Stimulated activated CD8-positive, alpha-beta memory T cell treated with anti-CD3 and anti-CD28 coated beads, Interleukin-15, amount 100 ng/mL, for 4 hours (primary cell): ENCODE measurements at places on chromosomes 6 and 20.

GRCh38 chr6:28929887-28930620 lies 6.3 kb upstream of the TRIM27 start:
- DNase-seq, result no peak

GRCh38 chr20:55333798-55334197 lies 671.5 kb downstream of the CBLN4 start:
- no peak for DNase-seq

DNA sequence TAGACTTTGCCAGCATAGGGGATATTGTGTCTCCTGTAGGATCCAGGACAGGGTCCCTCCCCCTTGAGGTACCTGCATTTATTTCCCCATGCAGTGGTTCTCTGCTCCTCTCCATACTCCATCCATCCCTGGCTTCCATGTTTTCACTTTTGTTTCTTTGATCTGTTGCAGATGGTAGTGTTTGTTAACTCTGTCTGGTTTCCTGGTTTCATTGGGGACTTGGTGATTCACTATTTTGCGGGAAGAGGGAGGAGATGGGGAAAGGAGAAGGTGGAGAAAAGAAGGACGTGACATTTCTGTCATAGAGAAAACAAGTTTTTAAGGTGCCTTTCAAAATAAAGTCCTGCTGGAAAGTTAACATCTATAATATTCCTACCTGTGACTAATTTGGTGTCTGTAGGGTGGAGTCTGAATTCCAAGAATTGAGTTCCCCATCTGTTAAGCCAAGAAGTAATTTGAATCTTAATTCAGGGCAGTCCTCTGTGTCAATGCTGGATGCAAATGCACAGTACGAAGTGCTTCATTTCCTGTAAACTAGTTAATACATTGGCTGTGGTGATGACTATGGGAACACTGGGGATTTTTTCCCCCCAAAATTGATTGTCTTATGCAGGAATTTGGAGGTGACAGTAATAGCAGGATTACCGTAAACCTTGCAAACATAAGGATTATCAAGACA lies 6.9 kb upstream of the RNF144B start:
- no peak for DNase-seq

GRCh38 chr6:136317971-136318370 lies 28.3 kb upstream of the BCLAF1 start:
- DNase-seq, result no peak

GRCh38 chr20:41335591-41335990 lies 5.0 kb upstream of the LPIN3 start:
- DNase-seq, result no peak

DNA sequence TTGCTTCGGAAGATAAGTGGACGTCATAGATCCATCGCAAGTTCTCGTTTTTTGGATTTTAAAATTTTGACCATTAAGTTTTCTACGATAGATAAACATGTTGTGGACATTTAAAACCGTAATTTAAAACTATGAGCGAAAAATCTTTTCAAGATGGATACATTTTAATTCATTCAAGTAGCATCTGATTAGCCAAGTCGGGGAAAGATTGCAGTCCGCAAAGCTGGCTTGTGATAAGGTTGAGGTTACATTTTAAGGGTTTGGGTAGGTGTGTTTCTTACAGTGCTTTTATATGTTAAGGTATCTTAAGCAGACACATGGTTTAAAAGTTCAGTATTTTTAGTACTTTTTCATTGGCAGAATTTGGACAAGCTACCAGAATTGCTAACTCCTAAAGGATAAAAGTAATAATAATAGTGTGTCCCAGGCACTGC lies 1.2 kb downstream of the WTAP start:
- no peak for DNase-seq

GRCh38 chr6:49826743-49827406 lies 39.5 kb downstream of the CRISP1 start:
- no peak for DNase-seq

- DNase-seq, result no peak
Measured at GRCh38 chr6:118249680-118250079, 298.4 kb upstream of the PLN start.

DNA sequence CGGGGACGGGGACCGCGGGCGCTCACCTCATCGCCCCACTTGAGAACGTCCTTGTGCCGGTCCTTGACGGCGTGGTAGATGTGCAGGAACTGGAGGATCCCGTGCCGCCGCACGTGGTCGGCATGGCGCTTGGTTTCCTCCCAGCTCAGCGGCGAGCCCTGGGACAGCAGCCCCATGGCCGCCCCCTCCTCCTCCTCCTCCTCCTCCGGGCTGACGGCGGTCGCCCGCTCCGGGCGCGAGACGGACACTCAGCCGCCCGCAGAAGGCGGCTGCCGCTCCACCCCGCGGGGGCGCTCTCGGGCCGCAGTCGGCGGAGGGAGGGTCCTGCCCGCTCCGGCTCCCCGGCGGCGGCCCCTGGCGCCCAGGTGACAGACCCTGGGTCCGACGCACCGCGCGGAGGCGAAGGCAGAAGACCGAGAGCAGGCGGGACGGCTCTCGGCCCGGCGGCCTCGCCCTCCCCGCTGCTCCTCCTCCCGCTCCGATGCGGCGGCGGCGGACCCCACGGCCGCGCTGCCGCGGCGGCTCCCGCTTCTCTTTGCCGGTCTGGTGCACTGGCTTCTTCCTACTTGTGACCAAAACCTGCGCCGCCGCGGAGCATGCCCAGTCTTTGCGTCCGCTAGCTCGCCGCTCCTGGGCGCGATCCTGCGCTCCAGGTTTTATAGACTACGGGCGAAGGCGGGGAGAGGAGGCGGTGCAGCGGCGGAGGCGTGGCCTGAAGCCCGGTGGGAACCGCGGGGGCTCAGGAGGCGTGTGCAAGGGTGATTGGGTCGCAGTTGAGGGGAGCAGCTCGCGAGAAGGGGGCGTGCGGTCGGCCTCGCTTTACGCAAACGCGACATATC lies at the start of gene GCLC:
Gene GCLC, minus strand, starts transcription at position 632 of the 839 bp plus-strand sequence. Its CDS starts 456 bp downstream, at position 176.
- peak; percentile 79 for DNase-seq

- no peak for DNase-seq
Measured at GRCh38 chr6:14053811-14054210, 63.8 kb upstream of the CD83 start.

DNA sequence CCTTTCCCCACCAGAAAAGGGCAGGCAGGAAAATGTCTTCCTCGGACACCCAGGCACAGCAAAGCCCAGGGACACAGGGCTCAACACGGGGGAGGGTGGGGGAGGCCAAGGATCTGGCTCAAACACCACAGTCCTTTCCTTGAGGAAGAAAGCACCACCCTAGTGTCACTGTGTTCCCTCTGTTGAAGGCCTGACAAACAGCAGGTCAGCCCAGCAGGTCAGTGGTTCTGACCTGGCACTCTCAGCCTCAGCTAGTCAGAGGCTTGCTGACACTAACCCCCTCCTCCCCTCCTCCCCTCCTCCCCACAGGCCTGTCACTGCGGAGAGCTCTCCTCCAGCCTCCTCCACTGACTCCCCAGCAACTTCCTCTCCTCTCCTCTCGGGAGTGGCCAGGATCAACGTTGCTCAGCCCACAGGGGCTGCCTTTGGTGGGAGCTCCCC lies 239.6 kb downstream of the LRFN2 start:
- DNase-seq, result no peak

DNA sequence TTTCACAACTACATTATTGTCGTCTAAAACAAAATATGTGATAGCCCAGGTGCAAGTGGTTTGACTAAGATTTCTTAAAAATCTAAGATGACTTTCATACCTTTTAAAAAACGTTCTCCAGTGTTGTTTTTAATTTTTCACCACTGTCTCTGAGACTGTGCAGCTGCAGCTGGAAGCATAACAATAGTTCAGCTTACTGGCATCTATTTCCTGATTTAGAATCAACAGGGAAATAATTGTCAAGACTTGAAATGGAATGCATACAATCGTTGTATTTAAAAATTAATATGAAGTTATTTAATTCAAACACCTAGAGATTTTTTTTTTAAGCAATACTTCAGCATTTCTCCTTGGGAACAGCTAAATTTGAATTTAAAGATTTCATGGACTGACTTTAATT lies 982.0 kb upstream of the EPHA7 start:
- no peak for DNase-seq

GRCh38 chr6:167906899-167907298 lies 80.2 kb downstream of the AFDN start:
- DNase-seq, result no peak

DNA sequence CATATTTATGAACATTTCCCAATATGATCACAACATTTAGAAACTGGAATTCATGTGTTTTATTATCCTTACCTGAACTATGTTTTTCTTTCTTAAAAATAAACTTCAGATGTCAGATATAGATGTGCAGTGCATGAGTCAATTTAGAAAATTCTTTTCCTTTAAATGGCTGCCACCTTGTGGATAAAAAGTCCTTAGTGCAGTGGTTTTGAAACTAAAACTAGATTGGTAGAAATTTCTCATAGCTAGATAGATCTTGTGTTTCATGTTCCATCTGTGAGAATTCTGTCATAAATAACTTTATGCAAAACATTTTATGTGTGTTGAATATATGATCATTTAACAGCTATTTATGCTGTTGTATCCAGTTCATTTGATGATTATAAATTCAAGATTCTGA lies 134.9 kb downstream of the KLHL32 start:
- DNase-seq, result no peak

DNA sequence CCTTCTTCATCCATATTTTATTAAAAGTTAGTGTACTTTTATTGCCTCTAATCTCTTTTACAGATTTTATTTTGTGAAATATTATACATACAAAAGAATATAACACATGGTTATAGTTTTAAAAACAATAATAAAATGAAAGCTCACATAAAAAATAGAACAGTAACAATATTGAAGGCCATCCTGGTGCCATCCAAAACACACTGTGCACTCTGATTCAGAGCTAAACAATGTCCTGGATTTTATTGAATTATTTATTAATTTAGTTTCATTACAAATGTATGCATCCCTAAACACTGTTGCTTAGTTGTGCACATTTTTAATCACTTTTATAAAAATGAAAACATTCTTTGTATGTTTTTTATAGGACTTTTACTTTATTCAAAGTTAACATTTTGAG lies 32.9 kb downstream of the RNF217 start:
- DNase-seq, result no peak

DNA sequence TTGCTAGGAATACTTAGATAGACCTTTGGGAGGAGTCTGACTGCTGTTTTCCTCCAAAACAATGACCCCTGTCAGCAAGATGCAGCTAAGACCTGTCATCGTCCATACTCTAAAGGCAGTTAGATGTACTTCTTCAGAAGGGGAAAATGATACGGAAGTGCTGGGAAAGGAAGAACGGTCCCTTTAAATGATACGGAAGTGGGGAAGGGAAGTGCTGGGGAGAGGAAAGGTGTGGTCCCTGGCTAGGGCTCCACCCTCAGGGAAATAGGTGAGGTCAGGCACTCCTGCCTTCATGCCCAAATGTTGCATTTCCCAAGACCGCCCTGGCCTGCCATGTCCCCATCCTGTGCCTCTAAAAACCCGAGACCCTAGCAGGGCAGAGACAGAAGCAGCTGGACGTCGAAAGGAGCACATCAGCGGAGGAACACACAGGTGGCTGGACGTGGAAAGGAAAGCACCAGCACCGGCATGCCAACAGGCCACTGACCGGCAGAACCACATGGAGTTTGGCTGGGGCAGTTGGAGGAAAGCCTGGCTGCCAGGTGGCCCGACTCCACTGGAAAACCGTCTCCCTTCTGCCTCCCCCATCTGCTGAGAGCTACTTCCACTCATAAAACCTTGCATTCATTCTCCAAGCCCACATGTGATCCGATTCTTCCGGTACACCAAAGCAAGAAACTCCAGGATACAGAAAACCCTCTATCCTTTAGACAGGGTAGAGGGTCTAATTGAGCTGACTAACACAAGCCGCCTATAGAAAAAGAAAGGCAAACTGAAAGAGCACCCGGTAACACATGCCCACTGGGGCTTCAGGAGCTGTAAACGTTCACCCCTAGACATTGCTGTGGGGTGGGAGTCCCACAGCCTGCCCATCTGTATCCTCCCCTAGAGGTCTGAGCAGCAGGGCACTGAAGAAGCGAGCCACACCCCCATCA lies 94.6 kb downstream of the FAXC start:
- DNase-seq, result no peak
